ENCODE measurements at places on chromosomes 12 and 14.
A peak's percentile ranks its signal among the peaks of the same experiment; 100 is the strongest.

GRCh38 chr12:15208140-15208539 is 13.1 kb downstream of the RERG start:
- DNase-seq = no peak

- DNase-seq = no peak
Observed at GRCh38 chr12:128908254-128908653, 55.0 kb downstream of the GLT1D1 start.

GRCh38 chr12:96375841-96376604 is 24.2 kb downstream of the CDK17 start:
- DNase-seq = no peak

- no peak for DNase-seq
Observed at GRCh38 chr12:38998887-38999482, 93.6 kb upstream of the CPNE8 start.

GRCh38 chr14:84959851-84960520 is 570.0 kb upstream of the FLRT2 start:
- DNase-seq = no peak

DNA sequence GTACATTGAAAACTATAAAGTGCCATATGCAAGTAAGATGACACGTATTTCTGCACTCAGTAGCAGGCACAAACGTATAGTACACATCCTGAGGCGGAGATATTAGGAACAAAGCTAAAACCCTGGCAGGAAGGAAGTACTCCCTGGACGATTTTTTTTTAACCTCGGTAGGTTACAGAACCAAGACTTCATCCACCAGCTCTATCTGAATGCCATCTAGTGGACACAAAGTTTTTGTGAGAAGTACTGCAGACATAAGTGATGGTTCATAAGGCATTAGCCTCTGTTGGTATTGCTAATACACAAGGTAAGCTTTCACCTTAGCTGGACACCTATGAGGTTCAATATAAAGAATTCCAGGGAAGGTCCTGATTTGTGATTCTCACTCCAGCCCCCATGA is 83.0 kb upstream of the CCDC196 start:
- no peak for DNase-seq

GRCh38 chr12:50537538-50537919 is 32.7 kb downstream of the DIP2B start:
- DNase-seq = no peak

GRCh38 chr12:125159702-125160101 is 94.5 kb downstream of the AACS start:
- DNase-seq = no peak

DNA sequence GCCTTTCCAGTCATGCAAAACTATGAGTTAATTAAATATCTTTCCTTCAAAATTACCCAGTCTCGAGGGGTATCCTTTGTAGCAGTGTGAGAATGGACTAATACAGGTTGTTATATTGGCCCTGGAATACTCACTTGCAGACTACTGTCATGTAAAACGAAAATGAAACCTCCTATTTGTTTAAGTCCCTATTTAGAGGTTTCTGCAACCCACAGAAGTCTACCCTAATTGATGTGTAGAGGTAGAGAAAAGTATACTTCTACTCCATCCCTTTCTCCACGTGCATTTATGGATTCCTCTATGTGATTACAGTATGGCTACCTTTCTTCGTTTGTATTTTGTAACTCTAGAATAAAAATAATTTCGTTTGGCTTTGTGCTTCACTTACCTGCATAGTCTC is 371.1 kb downstream of the FSCB start:
- no peak for DNase-seq

DNA sequence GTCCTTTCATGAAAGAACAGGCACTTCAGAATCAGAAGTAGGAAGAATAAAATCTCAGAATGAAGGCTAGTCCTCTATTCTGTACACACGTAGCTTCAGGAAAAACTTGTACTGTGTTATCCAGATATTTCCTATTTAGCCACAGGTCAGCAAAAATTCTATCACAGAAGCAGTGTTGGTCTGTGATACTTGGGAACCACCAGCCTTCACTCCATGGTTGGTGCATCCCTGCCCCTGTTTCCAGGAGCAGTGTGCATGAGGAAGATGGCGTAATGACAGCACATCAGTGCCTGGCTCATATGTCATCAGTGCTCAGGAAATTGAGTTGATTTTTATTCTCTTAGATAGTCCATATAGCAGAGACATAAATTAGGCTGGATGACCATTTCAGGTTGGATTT is 87.7 kb downstream of the SAMD4A start:
- no peak for DNase-seq

DNA sequence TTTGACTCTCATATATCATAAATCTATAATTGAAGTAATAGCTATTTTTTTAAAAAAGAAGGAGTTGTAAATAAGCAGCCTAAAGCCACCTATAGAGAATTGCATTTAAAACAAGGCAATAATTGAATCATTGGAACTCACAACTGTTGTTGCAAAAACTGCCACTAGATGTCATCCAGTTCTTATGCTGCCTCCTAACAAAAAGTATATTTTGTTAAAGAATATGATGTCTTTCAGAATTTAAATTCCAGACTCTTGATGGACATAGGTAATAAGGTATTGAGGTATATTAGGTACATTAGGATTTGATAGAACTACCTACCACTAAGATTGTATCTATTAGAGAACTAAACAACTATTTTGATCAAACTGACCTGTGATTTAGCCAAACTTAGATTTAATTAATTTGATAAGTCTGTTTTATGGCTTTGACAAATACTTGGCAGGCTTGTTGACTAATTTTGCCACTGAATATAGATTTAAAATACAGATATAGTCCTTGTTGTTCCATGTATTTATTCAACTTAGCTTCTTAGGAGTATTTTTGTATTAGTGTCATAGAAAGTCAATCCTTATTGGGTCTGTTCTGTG is 401.4 kb downstream of the RPL10L start:
- no peak for DNase-seq

DNA sequence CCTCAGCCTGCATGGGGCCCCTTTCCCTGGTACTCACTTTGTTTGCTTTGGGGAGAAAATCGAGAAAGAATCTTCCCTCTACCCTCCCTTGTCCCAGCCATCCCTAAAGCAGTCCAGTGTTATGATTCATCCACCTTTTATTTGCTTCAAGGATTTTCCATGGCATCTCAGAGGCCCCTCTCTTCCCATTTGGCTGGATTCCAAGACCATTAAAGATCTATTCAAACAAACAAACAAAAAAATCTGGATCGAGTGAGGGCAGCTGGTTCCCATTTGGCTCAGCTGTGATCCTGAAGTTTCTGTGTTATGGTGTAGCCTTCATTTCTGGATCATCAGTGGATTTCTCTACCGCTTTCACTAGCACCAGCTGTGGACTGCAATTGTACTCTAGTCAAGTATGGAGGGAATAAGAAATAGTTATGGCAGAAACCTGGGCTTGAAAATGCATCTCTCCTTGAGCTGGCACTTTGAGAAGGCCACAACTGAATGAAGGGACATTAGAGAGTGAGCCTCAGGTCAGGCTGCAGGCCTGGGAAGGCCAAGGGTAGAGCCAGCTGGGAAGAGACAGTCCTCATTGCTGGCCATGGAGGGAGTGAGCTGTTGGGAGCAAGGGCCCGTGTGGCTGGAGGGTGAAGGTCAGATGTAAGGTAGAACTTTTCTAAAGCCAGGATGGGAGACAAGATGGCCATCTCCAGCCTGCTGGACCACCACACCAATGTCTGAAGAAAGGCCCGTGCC is 13.7 kb downstream of the KRT71 start:
- DNase-seq = no peak

DNA sequence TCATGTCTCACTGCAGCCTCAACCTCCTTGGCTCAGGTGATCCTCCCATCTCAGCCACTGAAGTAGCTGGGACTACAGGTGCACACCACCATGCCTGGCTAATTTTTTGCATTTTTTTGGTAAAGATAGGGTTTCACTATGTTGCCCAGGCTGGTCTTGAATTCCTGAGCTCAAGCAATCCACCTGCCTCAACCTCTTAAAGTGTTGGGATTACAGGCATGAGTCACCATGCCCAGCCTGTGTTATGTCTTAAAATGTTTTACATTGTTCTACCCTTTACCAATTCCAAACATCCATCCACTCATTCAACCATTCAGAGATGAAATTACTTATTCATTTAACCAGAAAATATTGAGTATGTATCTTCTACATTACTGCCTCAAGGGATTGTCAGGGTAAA is 111.6 kb upstream of the BTG1 start:
- no peak for DNase-seq

- DNase-seq = no peak
Observed at GRCh38 chr12:132786192-132786591, 24.6 kb upstream of the ANKLE2 start.

DNA sequence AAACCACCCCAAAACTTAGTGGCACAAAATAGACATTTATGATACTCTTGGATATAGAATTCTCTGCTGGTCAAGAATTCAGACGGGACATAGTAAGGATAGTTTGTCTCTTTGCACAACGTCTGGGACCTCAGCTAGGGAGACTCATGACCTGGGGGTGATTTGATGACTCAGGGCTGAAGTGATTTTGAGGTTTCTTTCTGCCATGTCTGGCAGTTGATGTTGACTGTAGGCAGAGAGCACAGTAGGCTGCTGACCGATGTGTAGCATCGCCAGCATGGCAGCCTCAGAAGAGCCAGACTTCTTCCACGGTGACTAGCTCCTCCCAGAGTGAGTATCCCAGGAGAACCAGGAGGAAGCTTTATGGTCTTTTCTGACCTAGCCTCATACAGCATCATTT is 88.9 kb upstream of the FRMD6 start:
- no peak for DNase-seq

DNA sequence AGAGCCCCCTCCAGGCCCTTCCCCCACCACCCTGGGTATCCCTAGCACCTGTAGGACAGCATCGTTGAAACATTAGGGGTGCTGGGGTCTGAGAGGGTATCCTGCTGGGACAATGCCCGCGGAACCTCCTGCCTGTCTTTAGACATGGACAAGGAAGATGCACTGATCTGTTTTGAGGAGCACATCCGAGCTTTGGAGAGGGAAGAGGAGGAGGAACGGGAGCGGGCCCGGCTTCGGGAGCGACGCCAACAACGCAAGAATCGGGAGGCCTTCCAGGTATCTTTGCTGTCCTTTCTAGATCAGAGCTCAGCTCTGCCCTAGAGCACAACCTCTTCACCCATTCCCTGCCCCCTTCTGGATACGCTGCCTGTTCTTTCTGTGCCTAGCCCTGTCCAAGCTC is 13.2 kb downstream of the PRPF40B start:
- no peak for DNase-seq

GRCh38 chr14:95234426-95234825 is 77.1 kb upstream of the DICER1 start:
- no peak for DNase-seq

GRCh38 chr14:29637411-29637810 is 290.2 kb downstream of the PRKD1 start:
- DNase-seq = no peak

DNA sequence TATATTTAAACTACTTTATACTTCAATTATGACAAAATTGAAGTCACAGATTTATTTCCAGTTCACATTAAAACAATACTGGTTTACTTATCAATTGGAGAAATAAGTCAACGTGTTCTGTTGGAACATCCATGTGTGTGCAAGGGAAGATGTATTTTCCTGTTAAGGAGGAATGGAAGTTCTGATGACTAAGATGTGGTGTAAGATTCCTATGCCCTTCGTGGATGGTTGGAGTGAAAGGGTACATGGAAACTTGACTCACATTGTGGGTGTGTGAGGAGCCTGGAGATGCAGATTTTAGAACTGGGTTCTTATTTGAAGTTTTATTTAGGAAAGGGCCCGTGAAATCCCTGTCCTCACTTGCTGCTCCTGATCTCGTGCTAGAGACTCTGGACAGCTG is 95.3 kb downstream of the CATSPERB start:
- DNase-seq = no peak

- DNase-seq = no peak
Observed at GRCh38 chr14:59245809-59246295, 57.4 kb downstream of the DAAM1 start.

DNA sequence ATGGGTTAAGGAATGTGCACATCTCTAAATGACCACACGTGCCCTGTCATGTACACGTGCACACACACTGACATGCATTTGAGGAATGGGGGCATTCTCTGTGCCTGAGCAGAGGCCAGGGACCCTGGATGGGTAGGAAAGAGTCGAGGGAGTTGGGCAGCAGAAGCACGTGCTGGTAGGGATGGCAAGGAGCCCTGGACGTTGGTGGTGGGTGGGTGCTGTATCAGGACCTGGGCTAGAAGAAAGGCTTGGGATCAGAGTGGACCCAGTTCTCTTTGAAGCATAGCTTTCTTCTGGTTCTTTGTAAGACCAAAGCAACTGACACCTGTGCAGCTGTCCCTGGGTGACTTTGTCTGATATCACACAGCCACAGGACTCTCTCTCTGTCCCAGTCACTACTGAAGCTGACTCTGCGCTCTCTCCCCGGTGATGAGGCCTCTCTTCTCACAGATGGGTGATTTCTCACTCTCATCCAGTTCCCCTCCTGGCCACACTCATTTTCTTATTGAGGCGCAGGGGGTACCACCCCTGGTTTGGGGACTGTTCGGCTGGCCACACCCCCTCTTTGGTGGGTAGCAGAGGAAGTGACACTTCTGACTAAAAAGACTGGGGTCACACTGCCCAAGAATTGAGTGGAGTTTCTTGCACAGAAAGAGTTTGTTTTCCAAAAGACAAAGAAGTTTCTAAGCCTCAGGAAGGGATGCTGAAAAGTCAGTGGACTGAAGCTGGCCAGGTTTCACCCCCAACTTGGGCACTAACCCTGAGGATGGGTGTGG is 171.7 kb upstream of the RTL1 start:
- DNase-seq = peak; percentile 52

DNA sequence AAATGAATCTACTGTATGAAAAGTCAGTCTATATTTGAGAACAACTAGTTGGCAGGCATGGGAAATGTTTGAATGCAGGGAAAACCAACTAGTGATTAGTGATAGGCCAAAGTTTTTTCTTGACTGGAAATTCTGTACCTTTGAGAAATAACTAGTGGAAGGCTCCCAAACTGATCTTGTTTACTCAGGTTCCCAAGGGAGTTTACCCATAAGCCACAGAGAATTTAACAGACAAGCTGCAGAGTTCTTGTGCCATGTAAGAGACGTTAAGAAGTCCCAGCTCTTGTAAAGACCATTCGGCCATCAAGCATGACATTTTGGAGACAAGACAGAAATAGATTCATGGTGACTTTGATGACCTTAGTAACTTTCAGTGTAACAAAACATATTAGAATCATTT is 1882.8 kb upstream of the SEL1L start:
- no peak for DNase-seq

DNA sequence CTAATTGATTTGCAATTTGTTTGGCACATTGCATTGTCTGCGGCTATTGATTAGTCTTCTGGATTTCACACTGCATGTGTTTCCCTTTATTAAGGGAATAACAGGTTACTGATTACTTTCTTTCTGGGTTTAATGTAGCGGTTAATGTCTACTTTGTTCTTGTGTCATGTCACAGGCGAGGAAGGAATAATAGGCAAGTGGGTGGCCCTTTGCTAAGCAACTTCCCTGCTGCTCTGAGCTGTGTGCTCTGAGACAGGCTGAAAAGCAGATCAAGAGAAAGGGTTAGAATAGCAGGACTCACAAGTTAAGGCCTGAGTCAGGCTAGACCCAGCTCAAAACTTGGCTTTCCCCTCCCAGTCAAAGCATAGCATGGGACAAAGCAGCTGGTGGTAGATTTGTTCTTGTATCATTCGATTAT is 77.2 kb downstream of the NKX2-1 start:
- no peak for DNase-seq

- DNase-seq = no peak
Observed at GRCh38 chr14:51094282-51094821, 553 bp downstream of the TRIM9 start.

GRCh38 chr14:84527706-84528105 is 1002.2 kb upstream of the FLRT2 start:
- DNase-seq = no peak

- DNase-seq = no peak
Observed at GRCh38 chr14:29759521-29760340, 167.9 kb downstream of the PRKD1 start.

GRCh38 chr14:37413504-37414003 is 181.5 kb downstream of the FOXA1 start:
- DNase-seq = no peak

Data from vagina (tissue), 2 donors.